MV-4-11 (cell line): ENCODE measurements at places on chromosomes 5 and 9.

DNA sequence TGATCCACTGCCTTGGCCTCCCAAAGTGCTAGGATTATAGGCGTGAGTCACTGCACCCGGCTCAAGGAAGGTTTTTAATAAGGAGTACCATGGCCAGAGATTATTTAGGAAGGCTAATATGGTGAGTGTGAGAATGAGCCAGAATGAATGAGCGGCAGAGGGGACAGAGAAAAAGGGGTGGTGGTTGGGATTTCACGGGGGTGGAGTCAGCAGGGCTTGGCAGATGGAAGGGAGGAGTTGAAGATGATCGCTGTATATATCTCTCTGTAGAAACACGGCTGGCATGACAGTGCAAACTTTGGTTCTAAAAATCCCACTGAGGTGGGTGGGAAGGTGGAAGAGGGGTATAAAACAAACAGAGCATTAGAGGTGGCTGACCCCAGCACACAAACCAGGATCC lies 176.7 kb upstream of the TBC1D2 start:
- DNase-seq: no peak

DNA sequence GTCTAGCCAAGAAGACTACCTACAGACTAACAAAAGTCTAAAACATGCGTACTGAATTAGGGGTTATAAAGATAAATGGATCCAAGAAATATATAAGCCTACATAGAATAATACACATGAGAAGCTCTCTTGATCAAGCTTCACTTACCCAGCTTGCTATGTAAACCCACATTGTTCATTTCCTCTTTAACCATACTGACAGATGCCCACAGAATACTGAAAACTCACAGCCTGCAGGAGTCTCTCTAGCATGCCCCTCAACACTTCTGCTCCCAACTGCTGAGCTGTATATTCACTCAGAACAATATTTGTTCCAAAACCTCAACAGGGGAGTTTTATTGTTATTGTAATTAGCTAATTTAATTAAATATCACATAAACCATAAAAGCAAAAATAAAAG lies 52.4 kb downstream of the RFX3 start:
- peak; percentile 62 for DNase-seq

GRCh38 chr5:111472579-111472978 lies 39.8 kb downstream of the STARD4 start:
- peak; percentile 86 for DNase-seq

DNA sequence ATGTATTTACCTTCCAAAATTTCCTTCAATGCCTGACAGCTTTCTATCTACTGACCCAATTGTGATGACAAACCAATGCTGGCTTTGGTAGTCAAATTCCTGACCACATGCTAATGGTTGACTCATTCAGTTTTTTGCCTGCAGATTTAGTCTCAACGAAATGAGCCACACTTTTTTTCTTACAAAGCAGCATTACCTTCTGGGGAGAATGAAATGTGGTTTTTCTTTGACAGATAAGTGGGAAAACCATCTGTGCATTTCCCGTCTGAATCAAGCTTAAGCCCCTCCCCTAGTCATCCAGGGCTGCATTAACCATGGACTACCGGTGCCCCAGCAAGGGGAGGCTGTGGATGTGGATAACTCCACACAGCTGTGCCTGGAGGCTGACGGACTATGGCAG lies 99.6 kb upstream of the TAF11L2 start:
- DNase-seq: peak; percentile 71

DNA sequence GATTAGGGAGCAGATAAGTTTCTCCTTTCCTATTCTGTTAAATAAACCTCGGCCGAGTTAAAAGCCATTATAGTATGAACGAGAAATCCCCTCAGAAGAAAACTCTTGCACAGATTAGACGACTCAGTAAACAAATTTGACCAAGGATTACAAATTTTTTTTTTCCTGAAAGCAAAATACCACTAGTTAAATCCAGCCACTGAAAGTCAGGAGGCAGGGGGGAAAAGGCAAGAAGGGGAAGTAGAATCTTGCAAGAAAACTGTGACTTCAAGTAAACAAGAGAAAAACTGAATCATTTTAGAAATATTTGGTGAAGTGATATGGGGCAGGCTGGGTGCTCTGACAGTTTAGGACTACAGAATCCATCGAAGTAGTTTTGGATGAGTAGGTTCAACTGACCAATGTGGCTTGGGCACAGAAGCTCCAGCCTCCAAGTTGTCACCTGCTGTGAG lies 251.0 kb downstream of the DENND1A start:
- peak; percentile 43 for DNase-seq
